ENCODE measurements at places on chromosomes 5 and 9.

DNA sequence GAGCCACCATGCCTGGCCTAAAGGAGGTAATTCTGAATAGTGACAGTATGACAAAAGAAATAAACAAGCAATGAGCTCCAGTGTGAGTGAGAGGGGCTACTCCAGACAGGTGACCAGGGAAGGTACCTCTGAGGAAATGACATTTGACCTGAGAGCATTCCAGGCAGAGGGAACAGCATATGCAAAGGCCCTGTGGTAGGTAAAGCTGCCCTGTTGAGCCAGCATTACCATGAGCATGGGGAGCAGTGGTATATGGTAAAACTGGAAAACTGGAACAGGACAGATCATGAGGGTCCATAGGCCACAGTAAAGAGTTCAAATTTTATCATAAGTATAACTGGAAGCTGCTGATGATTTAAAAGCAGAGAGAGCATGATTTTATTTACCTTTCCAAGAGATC lies 6.0 kb upstream of the SFXN1 start:
- DNase-seq: no peak

DNA sequence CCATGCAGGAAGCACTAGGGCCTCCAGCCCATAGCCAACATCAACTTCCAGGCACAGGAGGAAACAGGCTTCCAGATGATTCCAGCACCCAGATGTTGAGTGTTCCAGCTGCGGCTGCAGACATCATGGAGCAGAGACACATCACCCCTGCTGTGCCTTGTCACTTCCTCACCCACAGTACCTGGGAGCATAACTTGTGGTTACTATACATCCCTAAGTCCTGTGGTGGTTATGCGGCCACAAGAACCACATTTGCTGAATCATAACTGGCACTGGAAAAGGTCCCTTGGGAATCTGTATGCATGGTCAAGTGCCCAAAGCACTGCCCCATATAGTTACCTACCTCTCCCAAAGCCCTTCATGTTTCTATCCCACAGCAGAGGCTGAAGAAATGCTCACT lies 56.6 kb downstream of the WHRN start:
- DNase-seq: no peak

- no peak for DNase-seq
These were observed 226.0 kb downstream of the GAS1 start for GRCh38 chr9:86721226-86721781.

DNA sequence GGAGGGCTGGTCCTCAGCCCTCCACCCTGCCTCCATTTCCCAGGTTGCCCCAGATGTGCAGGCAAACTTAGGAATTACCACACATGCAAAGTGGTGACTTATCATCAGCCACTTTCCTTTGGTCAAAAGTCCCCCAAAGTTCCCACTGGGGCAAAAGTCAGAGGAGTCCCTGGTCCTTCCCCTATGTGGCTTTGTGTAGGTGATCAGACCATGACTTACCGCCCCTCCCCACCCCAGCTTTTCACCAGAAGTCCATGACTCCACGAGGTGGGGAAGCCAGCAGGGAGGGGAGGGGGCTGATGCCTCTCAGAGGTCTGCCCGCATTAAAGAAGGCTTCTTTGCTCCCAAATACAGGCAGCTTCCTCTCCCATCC lies 5.8 kb downstream of the TRAF1 start:
- no peak for DNase-seq

DNA sequence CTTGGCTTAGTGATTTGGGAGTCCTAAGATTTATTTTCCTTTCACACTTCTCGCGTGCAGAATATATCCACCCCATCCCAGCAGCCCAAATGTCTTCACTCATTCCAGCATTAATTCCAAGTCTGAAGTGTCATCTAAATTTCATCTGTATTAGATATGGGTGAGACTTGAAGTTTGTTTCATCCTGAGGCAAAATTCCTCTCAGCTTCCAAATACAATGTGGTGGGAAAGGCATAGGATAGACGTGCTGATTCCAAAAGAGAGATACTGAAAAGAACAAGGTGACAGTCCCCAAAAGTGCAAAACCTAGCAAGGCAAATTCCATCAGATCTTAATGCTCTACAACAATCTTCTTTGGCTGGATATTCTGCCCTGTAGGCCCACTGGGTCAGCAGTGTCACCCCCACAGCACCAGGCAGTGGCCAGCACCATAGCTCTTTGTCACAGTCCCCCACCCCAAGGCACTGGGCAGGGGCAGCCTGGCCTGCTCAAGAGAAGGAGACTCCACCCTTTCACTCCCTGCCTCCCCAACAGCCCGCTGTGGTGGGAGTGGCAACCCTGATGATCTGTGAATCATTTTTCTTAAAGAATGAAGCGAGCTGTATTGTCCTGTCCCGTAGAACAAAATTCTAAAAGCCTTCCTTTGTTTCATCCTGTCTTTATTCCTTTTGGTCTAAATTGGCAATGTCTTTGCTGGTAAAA lies 2.7 kb upstream of the ADAM19 start:
- no peak for DNase-seq

- DNase-seq: no peak
These were observed 14.7 kb downstream of the CEP72 start for GRCh38 chr5:626850-627249.

GRCh38 chr5:30194595-30194994 lies 998.9 kb upstream of the CDH6 start:
- DNase-seq: no peak

DNA sequence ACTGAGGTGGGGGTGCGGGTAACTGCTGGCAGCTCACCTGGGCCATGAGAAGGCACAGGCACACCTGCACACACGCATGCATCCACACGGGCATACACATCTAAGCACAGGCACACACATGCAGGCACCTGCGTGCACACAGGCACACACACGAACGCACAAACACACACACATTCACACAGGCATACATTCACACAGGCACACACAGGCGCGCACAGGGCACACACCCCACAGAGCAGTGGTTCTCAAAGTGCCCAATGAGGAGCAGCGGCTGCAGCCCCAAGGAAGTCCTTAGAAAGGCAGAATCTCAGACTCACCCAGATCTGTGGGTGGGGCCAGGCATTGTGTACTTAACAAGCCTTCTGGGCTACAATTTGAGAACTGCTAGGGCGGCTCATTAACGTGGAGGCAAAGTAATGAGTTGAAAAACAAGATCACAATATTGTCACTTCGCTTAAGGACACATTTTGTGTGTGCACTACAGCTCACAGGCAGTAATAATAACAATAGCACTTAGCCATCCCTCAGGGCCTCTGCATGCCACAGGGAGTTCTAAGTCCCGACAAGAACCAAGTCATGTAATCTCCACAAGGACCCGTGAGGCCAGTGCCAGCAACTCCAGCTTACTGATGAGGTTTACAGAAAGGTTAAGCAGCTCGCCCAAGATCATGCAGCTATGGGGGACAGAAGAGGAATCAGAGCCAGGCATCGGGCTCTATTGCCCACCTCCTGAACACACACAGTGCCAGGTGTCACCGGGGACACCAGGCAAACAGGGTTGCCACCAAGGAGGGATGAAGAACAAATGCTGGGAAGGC lies 91.6 kb downstream of the ROR2 start:
- no peak for DNase-seq

- peak; percentile 80 for DNase-seq
These were observed 11.1 kb downstream of the EXD3 start for GRCh38 chr9:137411645-137412380.

DNA sequence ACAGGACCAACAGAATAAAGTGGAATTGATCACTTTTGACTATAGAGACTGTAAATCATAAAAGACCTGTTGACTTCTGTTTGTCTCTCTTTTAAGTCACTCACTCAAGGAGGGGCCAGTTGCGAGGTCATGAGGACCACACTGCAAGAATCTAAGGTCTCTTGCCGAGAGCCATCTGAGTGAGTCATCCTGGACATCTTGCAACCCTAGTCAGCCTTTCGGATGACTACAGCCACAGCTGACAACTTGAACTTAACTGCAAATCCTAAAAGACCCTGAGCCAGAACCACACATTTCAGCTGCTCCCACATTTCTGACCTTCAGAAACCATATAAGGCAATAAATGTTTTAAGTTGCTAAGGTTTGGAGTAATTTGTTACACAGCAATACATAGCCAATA lies 129.7 kb upstream of the RAD23B start:
- DNase-seq: no peak

DNA sequence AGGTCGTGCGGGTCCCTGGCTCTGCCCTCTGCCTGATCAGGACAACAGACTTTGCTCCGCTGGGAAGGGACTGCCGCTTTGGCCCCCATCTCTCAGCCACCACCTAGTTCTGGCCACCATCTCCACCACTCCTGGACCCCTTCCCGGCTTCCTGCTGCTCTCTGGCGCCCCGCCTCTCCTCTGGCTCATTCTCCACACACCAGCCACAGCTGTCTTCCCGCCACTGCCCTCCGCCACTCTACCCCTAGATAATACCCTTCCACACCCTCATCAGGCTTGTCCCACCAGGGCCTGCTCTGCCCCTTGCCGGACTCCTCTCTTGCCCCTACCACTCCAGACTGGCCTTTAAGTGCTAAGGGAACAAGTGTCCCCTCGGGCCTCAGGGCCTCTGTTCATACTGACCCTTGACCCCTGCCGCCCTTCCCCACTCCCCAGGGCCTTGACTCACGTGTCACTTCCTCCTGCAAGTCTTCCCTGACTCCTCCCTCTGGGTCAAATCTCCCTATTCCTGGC lies 3.0 kb upstream of the CDX1 start:
- DNase-seq: peak; percentile 59

DNA sequence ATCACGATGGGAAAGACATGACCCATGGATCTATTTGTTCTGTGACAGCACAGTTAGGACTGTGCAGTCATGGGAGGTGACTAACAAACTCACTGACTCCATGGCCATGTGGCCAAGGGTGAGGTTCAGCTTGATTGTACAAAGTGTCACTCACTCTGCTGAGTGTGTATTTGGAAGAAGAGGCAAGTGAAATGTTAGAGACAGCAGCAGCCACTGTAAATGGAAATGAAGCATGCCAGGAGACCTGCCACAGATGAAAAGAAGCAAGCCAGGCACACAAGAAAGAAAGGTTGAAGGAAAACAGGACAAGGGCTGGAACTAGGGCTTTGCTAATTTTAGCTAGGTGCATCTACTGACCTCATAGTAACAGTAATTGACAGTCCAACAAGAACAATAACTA lies 42.7 kb upstream of the PALM2AKAP2 start:
- DNase-seq: no peak

DNA sequence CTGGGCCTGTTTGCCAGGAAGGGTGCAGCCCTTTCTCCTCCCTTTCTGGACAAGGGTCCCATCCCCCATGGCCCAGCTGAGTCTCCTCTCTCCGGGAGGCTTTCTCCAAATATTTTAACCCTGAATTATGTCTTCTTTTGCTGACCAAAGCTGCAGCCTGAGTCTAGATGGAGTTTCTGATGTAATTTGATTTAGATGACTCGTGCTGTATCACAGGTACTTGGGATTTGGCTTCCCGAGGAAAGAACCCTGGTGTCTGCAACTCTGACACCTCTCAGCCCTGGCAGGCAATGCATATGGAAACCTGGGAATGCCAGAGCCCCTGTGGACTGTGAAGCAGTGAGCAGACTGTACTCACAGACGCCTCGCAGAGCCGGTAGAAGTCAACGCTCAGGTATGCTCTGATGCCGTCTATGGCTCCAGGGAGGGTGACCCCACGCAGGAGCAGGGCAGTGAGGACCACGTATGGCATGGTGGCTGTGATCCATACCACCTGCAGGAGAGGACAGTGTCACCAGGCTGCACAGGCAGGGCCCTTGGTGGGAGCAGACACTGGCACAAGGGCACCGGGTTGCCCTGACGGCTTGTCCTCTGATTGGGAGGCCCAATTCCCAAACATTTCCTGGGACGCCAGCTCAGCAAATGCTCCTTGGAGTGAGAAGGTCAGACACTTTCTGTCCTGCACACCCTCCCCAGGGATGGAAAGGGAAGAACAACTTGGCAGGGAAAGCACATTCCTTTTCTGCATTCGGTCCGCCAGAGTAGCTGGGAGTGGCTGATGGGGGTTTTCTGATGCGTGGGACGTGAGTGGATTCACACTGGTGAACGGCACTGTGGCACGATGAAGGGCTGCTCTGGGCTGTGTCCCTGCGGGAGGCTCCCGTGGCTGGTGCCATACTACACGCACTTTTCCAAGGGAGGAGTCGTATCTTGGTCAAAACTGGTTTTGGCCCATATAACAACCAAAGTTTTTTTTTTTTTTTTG lies 24.7 kb downstream of the SLC6A3 start:
- DNase-seq: peak; percentile 25

GRCh38 chr5:39219437-39219836 lies at the start of gene FYB1:
FYB1 (minus strand) TSS chr5:39219563; CDS start chr5:39202960, 16,603 bp downstream.
- peak; percentile 71 for DNase-seq

DNA sequence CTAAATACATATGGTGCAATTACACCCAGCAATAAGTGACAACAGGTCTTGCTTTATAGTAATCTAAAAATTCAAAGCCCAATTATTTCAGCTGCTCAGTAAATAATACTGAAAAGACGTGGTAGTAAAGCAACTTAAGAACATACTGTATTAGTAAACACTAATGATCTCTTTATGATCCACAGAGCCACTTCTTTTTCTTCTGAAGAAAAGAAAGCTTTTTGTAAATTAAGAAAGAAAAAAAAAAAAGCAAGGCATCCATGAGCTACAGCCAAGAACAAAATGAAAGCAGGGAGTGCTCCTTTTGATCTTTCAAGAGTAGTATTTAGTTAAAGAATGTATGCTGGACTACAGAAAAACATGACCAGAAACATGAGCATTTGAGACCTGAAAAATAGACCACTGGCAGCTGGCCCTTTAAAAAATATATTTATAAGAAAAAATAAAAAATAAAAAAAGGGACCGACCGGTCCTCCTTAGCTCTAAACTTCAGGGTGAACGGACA lies 348.7 kb downstream of the GLIS3 start:
- no peak for DNase-seq

DNA sequence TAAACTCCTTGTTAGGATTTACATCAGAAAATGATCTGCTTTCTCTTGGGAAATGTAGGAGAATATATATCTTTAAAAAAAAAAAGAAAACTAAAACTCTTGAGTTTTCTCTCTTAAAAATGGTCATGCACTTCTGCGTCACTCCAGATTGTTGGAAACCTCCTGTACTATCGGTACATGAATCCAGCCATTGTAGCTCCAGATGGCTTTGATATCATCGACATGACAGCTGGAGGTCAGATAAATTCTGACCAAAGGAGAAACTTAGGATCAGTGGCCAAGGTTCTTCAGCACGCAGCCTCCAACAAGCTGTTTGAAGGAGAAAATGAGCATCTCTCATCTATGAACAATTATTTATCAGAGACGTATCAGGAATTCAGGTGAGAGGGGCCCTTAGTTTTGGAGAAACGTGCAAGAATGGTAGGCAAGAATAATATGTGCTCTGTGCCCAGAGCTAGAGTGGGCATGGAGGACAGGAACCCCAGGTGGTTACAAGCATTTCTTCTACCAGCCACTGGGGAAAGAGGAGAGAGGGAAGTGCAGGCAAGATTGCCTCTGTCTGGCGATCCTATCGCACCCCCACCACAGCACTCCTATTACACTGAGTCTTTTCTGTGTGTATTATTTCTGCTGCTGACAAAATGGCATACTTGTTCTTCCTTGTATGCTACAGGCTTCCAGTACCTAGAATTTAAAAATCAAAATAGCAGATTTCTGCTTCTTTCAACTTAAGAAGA lies 41.4 kb upstream of the F2R start:
- no peak for DNase-seq
